ENCODE measurements at places on chromosomes 2 and 18.

DNA sequence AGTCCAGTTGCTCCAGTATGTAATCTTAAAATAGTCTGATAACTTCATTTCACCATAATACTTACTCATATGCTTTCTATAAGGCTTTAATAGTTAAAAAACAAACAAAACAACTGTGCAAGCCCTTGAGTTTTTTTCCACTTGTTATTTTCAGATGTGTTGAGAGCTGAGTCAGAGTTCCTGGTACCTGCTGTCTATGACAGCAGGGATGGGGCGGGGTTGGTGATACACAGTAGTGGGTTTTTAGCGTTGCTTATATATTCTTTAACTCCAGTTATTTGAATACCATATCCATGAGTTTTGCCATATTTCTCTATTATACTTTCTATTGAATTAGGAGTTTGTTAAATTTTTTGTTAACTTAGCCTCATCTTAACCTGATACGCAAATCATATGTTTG is 5.0 kb downstream of the NAPG start:
- no peak for DNase-seq

- DNase-seq, result peak; percentile 61
These were observed 95.0 kb downstream of the TNFRSF11A start for GRCh38 chr18:62420151-62420512.

GRCh38 chr2:235343869-235344268 is 150.0 kb upstream of the AGAP1 start:
- no peak for DNase-seq

DNA sequence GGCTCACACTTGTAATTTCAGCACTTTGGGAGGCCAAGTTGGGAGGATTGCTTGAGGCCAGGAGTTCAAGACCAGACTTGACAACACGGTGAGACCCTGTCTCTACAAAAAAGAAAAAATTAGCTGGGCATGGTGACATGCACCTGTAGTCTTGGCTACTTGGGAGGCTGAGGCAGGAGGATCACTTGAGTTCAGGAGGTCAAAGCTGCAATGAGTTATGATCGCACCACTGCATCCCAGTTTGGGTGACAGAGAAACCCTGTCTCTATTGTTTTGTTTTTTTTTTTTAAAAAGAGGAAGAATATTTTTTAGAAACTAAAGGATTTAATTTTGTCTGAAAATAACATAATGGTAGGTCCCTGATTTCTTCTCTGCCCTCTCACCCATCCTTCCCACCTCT is 79.4 kb upstream of the TMEM200C start:
- no peak for DNase-seq

GRCh38 chr2:29898999-29899398 is 22.4 kb downstream of the ALK start:
- DNase-seq, result no peak

- DNase-seq, result no peak
These were observed 241.3 kb downstream of the AGPS start for GRCh38 chr2:177633910-177634294.

- DNase-seq, result no peak
These were observed 1377.0 kb downstream of the SUCLG1 start for GRCh38 chr2:83081826-83082690.

DNA sequence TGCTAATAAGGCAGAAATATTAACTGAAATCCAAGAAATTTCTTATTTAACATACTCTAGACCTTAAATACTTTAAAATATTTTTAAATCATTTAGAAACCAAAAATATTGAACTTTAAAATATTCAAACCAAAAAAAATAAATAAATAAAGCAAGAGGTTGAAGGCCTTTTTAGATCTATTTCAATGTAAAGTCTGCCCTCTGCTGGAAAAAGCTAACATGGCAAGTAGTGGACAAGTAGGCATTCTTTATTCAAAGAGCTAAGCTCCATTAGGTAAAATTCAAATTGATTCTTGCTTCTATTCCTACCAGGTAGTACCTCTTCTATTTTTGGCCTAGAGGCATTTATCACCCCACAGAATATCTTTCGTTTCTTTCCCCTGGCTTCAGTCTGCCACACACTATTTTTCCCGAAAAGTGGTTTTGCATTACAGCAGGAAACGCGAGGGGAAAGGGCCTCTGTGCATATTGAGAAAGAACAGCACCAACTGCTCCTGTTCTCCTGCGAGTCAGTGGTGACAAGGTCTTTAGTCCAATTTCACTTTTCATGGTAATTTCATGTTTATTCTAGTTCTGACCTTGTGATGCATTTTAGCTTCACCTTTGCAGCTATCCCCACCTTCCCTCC is 20.4 kb downstream of the IFIH1 start:
- DNase-seq, result no peak

GRCh38 chr2:227860221-227860641 is 11.2 kb upstream of the DAW1 start:
- no peak for DNase-seq

DNA sequence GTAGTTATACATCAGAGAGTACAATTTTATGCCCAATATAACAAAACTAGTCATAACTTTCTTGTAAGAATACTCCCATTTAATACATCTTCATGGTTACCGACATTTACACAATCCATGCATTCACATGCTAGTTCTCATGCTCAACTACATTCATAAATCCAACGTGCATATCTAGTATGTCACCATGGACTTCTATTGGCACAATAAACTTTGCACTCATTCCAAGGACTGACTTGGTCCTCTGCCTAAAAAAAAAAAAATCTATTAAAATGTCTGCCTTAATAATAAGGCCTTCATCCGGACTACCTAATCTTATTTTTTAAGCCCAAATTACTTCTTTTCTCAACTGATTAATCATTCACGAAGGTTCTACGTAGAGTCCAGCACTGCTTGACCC is 107.8 kb upstream of the PGAP1 start:
- DNase-seq, result no peak

DNA sequence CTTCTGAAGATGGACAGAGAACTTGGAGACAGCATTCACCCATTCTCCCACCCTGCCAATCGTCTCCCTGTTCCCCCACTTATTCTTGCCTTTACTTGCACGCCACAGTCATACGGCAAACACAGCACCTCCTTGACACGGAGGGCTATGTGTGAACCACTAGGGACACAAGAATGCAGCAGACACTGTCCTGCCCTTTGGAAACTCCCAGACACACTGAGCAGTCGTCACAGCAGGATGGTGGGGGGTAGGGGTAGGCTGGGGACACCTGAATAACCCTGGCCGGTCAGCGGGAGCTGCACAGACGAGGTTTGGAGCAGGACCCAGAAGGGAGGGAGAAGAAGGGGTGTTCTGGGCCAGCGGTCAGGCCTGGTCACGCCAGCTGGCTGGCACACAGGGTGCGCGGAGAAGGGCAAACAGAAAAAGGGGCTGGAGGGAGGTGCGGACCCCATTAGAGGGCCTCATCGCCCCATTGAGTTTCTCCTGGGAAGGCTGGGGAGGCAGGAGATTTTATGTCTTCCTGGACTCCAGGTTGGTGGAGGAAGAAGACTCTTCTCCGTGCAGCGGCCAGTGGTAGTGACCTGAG is 40.0 kb upstream of the FOSL2 start:
- no peak for DNase-seq

DNA sequence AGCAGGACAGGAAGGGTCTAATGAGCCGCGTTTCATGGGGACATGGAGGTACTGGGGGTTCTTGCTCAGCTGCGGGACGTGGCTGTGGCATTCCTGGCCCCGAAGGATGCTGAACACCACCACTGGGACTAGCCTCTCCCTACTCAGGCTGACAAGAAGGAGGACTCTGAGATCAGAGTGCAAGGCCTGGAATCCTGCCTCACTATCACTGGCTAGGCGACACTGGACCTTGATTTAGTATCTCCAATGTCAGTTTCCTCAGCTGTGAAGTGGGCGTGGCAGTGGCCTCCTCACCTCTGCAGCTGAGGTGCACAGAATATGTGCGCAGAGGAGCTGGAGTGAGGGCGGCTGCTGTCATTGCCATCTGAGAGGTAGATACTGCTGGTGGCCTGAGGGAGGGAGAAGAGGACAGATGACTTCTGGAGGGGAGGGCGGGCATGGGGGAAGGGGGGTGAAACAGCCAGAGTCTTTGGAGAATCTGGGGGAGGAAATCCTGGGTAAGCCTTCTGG is 157.8 kb upstream of the CAPN13 start:
- DNase-seq, result no peak

DNA sequence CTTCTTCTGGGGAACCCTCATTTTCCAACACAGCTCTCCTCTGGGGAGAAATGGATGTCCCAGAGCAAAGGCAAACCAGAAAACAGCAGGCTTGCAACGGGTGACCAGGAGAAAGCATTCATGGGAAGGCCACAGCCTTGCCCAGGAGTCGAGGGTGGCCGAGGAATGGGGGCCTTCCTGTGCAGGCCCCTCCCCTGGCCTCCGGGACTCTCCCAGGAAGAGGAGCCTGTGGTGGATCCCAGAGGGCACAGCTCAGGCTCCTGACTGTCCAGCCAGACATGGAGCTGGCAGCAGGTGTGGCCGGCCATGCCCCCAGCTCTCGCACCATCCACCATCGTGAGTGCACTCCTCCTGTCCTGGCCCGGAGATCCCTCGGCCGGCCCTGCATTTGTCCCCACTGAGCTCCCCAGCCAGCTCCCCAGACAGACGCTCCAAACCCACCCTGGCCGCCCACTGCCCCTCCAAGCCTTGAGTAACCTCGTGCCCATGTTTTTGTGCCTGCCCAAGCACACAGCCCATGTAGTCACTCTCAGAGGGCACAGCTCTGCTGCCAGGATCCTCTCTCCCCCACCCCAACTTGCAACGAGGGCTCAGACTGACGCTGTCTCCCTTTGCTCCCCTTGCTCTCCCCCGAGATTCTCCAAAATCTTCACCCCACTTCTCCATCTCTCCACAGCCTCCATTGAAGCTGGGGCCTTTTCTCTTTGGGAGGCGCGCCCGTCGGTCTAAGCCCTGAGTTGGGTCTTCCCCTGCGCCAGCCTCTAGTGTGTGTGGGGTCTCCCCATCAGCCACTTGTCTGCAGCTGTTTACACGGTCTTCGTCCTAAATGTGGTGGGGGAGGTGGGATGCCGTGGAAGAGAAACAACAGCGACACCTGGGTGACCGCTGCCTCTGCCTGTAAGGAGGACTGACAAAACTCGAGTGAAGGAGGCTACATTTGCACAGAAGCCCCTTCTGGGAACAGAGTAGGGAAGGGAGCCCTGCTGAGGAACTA is 9.8 kb downstream of the PRLH start:
- no peak for DNase-seq

DNA sequence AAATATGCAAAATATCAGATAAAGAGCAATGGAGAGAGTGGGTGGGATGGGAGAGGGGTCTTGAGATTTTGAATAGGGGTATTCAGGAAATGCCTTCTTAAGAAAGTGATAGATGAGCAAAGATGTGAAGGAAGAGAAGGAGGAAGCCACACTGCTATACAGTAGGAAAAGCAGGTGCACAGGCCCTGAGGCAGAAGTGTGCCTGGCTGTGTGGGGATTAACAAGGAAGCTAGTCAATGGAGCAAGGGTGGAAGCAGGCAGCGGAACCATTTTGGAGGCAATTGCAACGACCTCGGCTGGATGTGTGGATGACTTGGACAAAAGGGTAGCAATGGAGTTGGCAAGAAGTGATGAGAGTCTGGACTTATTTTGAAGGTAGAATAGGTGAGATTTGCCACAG is 11.0 kb upstream of the CNGA3 start:
- DNase-seq, result no peak

DNA sequence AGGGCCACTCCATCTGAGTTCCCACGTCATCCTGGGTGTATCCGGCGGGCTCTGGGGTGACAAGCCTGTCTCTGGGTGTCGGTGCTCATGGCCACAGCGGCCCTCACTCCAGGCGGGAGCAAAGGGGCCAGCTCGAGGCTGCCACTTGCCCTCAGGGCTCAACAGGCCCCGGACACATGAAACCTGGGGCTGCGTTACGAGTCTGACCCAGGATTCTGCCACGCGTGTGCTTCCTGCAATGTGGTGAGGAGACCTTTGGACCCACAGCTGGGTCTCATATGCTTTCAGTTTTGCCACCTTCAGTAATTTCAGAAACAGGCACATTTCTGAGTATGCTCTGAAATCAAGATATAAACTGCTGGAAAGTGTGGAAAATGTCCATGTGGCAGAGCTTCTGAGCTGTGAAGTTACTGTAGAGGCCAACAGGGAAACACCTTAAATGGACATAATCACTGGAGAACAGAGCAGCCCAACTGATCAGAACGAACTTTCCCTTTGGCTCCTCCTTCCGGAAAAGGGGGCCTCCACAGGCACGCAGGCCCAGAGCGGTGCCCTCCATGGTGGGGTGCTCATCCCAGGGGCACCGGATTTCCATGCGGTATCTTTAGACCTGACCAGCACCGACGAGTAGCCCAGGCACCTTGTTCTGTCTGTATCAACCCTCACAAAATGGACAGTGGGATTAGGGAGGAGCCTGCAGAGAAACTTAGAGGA is 14.1 kb downstream of the PER2 start:
- no peak for DNase-seq

GRCh38 chr2:19592197-19592596 is 233.8 kb upstream of the OSR1 start:
- no peak for DNase-seq

DNA sequence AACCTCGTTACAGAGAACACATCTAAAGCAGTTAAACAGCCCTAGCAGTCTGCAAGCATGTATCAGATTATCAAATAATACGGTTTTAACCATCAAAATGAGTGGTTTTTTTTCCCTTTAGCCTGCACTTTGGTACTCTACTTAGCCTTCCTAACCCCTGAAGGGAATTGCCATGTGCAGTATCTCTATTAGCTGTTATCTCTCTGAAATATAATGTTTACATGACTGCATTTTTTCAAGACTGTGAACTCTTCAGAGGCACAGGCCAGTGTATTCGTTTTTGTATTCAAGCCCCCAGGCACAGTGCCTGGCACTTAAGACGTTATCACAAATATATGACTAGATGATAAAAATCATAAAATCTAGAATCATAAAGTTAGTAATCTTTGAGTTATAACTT is 509.5 kb downstream of the PARD3B start:
- no peak for DNase-seq

- no peak for DNase-seq
These were observed 107.1 kb downstream of the LYPD6B start for GRCh38 chr2:149145314-149146295.

- no peak for DNase-seq
These were observed 131.6 kb downstream of the SCG2 start for GRCh38 chr2:223470602-223471001.

DNA sequence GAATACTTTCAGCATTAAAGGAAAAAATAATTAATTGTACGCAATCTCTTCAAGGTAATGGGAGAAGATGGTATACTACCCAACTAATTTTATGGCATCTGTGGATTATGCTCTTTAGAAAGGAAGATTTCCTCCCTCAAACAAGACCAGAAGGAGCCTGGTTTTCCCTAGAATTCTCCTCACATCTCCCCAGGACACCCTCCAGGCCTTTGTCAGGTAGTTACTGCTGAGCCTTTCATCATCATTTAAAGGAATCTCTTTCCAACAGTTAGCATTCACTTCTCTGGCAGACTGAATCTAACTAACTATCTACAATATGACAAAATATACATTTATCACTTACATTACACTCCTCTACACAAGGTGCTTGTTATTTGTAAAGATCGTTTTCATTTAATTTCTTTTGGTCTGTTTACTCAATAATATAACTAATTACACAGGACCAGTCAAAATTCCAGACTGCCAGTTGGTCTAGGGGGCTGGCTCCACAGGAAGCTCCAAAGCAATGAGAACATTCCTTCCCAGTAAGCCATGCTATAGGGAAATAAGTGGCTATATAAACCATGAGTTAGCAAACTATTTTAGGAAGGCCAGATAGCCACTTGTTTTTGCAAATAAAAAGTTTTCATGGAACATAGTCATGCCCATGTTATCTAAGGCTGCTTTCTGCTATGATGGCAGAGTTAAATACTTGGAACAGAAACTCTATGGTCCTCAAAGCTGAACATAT is 19.1 kb downstream of the ZNF24 start:
- no peak for DNase-seq

- DNase-seq, result no peak
These were observed 49.7 kb downstream of the BABAM2 start for GRCh38 chr2:27940090-27940671.
